ENCODE measurements at places on chromosomes 5 and 9. TPM values are rescaled to one million over a fixed set of nuclear protein-coding genes. Genes with fewer than 3 reads are reported as not detected.

- no peak for DNase-seq
These were observed 300.4 kb downstream of the DTWD2 start for GRCh38 chr5:118687661-118688621.

GRCh38 chr5:80246995-80247729 lies 8.7 kb downstream of the SERINC5 start:
- DNase-seq: peak; percentile 79

DNA sequence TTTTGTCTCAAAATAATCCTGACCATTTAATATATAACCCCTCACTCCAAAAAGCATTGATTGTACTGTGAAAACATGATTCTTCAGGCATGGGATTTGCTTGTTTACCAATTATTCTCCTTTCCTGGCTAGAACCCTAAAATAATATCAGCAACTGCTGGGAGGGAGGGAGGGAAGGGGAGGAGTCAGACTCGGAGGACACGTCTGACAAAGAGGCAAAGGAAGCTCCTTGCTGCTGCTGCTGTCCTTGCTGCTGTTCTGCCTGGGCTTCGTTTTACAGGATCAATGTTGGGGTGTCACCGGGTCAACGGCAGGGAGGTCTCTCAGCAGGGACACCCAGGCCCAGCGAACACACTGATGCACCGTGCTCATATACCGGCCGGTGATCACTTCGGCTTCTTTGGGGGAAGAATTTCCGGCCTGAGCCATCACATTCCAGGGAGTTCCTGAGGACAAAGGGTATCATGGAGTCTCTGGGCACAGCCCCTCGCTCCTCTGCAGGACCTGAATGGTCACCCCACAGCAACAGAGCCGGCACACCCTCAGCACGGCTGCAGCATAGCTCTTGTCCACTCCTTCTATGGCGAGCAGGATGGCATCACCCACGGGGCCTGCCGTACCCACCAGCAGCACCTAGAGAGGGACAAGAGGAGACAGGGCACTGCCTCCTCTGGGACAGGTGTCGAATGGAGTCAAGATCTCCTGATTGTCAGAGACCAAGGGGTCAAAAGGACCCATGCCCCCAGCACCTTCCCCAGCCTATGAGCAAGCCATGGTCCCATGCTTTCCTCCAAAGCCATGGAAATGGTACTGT lies 27.9 kb downstream of the MED10 start:
- DNase-seq: no peak

GRCh38 chr9:20242510-20243189 lies 379.6 kb downstream of the MLLT3 start:
- no peak for DNase-seq

- DNase-seq: no peak
These were observed 110.7 kb downstream of the RPS23 start for GRCh38 chr5:82167372-82167935.

GRCh38 chr9:77848897-77849296 lies 182.7 kb downstream of the GNAQ start:
- DNase-seq: peak; percentile 84

DNA sequence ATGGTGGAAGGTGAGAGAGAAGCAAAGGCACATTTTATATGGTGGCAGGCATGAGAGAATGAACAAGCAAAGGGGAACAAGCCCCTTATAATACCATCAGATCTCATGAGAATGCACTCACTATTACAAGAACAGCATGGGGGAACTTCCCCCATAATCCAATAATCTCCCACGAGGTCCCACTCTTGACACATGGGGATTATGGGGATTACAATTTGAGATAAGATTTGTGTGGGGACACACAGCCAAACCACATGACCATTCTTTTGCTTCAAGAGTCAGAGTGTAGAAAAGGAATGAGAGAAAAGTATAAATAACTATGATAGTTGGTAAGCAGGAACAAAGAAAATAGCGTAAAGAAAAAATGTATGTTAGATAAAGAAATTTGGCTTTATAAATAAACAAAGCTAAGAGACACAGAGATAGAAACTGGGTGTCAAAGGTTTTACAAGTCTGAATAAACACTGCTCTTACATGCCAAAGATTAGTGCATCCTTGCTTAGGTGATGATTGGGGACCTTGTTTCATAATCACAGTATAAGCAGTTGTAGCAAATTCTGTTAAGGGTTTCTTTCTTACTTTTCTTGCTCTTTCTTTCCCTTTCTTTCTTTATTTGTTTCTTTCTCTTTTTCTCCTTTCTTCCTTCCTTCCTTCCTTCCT lies 91.9 kb upstream of the PAPPA start:
- DNase-seq: no peak

DNA sequence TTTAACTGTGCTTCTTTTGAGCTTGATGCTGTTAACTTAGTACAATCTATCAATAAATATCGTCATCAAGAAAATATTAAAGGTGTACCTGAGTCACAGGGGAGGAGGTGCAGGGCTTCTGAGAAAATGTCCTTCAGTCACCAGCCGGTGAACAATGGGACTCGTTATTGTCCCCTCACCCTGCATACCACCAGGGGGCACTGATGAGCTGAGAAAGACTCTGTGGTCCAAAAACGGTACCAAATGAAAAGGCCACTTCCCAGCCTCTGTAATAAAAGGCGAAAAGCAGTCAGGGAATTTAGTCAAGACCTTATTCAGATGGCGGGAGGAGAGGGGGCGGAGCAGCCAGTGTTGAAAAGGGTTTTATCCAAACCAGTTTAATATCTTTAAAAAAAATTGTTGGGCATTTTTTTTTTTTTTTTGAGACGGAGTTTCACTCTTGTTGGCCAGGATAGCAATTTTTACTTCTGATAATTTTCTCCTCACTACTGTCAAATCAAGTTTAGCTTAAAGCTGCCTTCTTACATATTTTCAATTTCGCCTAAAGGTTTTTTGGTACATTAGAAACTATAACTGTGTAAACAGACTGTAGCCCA lies 271.9 kb upstream of the ADAMTS16 start:
- DNase-seq: no peak

DNA sequence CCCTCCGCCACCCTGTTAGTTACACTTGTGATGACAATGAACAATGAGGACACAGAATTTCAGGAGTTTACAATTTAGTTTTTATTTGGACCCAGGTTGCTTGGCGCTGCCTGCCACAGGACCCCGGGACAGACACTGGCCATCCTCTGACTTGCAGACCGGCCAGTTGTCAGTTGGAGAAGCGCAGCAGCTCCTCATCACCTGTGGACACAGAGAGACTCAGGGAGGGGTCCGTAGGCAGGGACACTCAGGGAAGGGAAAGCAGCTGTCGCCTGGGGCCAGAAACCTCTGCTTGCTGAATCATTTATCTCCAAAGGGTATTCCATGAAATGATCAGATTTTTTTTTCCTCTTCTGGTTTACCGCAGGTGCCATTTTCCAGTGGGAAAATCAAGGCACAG lies 18.0 kb downstream of the AMBP start:
- DNase-seq: no peak

DNA sequence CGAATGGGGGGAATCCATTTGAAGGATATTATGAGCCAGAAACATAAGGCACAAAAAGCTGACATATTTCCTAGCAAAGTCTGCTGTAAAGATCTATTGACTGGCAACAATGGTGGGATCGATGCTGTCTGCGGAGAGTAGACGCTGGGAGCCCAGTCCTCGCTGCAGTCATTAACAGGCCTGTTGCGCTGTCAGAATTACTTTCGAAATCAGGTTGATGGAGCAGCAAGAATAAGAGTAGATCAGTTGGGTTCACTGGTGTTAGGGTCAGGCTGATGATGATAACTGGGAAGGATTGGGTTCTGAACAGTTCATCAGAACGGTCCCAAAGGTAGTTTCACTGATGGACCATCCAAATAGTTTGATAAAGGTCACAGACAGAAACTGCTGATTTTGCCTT lies 87.1 kb downstream of the MEGF10 start:
- DNase-seq: no peak

- DNase-seq: no peak
These were observed 36.3 kb downstream of the CAPSL start for GRCh38 chr5:35902046-35902672.

DNA sequence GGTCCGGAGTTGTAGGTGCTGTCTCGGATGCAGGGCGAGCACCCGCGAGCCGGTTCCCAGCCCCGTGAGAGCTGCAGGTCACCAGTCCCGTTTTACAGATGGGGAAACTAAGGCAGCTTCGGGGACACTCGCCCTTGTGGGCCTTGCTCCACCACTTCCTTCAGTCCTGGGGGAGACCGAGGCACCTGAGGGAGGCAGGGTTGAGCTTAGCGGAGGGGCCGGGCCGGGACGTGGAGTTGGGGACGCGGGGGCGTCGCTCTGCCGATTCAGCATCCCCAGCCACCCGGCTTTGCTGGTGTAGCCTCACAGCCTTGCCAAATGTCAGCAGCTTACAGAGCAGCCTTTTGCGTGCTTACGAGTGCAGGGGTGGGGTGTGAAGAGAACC lies 530 bp downstream of the BBLN start:
- DNase-seq: no peak

- DNase-seq: no peak
These were observed 25.7 kb downstream of the TRIM32 start for GRCh38 chr9:116712781-116713180.

- no peak for DNase-seq
These were observed 71.9 kb upstream of the RANBP3L start for GRCh38 chr5:36373527-36374086.

- DNase-seq: no peak
These were observed 54.0 kb downstream of the CTNNA1 start for GRCh38 chr5:138807182-138807581.

DNA sequence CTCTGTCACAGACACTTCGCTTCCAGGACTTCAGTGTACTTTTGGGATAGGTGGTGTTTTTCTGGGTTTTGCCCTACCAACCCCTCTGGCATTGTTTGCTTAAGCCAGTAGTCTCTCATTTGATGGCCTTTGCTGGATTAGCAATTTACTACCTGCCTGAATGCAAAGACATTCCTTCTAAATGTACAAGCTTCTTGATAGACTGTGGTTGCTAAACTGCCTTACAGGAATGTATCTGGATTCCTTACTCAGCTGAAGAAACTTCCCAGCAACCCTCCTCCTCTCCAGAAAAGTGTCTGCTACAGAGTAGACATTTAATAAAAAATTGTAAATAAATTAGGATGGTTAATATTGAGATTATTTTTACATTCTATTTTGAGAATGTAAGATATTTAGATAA lies 1916.7 kb downstream of the EFNA5 start:
- no peak for DNase-seq

GRCh38 chr9:86764221-86764624 lies 183.1 kb downstream of the GAS1 start:
- DNase-seq: no peak

- no peak for DNase-seq
These were observed 3.5 kb downstream of the RPL7A start for GRCh38 chr9:133351526-133351907.

DNA sequence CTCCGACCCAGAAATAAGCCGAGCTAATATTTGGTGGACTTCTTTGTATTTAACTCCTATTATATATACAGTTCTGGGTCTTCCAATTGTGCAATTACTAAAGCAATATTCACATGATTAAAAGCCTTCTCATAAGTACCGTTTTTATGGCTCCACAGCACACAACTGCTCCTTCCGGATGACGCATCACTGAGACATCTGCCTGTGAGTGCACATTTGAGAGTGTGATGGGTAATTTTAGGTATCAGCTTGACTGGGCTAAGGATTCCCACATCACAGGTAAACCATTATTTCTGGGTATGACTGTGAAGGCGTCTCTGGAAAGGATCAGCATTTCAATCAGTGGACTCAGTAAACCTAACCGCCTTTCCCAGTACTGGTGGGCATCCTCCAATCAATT lies 77.5 kb upstream of the SYK start:
- DNase-seq: no peak

- DNase-seq: no peak
These were observed 4.9 kb upstream of the AMACR start for GRCh38 chr5:34012791-34013190.

GRCh38 chr5:53445569-53445968 lies 34.9 kb upstream of the FST start:
- DNase-seq: no peak

GRCh38 chr9:101427358-101427757 lies 8.2 kb downstream of the ALDOB start:
- no peak for DNase-seq

DNA sequence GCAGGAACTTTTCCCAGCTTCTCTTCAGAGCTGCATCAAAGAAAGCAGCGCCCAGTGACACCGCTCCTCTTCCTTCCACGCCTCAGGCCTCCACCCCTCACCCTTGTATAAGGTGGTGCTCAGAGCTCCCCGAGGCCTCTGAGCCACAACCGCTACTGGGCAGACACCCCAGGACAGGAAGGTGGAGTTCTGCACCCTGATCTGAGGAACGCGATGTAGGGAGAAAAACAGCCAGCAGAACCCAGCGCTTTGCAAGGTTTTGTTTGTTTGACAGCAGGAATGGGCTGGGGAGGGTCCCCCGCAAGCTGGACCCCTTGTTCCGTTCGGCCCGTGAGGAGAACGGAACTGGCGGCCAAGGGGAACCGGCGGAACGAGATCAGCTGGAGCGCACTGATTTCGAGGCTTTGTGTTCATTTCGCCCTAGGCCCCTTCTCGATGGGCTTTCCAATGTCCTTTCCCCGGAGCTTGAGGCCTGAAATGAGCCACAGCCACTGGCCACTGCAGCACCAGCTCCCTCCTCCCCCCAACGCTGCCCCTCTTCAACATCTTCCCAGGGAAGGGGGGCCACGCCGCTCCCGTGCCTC lies 4.1 kb downstream of the EDF1 start:
- DNase-seq: no peak

DNA sequence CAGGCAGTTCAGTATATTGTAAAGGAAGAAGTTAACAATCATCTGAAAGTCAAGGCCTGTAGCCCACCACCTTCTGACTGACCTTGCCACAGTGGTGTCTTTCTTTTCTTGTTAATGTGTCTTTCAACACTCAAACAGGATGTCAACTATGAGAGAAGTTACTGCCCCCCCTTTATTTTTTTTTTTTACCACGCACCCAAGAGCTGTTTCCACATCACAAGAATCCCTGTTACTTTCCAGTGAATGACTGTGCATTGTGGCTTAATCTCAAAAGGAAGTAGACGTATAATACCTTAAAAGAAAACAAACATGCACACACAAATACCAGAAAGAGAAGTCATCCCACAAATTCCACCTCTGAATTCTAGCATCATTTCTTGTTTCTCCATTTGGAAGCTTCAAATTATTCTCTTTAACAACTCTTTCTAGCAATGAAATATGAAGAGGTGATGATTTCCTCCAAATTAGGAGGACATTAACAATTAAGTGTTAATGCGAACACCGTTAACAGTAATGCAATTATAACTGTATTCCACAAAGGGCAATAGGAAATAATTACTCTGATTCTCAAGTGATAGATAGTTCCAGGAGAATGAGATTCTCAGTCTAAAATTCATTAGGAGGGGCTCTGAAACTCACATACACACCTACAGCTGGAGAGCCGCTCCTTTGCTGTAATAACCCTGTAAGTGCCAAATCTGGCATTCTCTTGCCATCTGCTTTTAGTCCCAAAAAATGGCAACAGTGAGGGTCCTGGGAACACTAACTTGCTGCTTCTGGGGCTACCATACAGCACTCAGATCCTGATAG lies 201.0 kb downstream of the EFNA5 start:
- DNase-seq: no peak

The FRMPD1 gene
- 0.06 TPM for total RNA-seq

The PLCXD3 gene
- total RNA-seq: 13.9 TPM

The GLRA1 gene
- not detected for total RNA-seq

The OLFML2A gene
- total RNA-seq: 7.1 TPM

The C1QTNF2 gene
- total RNA-seq: 13.5 TPM

The GFI1B gene
- total RNA-seq: not detected

The SLC9A3 gene
- 0.93 TPM for total RNA-seq

The MEIKIN gene
- total RNA-seq: 1.2 TPM

The CATSPER3 gene
- total RNA-seq: 0.29 TPM

The TRIM36 gene
- 23.9 TPM for total RNA-seq

The ARHGEF39 gene
- total RNA-seq: 0.75 TPM

All from aorta (tissue), 5 donors.